ENCODE measurements at places on chromosomes 2 and 18.

DNA sequence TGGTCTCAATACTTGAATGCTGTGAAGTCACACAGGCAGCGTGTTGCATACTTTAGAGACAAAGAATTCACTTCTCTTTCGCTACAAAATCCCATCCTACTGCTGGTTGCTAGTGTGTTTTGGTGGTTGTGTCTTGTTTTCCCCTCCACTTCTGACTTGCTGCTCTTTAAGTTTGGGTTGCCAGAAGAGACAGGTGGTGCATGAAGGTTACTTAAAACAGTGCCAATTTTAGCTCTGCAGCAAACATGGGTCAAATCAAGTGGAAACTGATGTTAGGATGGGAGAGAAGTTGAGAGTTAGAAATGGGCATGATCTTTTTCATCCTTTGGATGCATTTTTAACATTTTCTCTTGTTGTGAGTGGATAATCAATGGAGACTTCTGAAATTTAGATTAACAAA is 136.2 kb upstream of the KCNH7 start:
- DNase-seq: no peak

DNA sequence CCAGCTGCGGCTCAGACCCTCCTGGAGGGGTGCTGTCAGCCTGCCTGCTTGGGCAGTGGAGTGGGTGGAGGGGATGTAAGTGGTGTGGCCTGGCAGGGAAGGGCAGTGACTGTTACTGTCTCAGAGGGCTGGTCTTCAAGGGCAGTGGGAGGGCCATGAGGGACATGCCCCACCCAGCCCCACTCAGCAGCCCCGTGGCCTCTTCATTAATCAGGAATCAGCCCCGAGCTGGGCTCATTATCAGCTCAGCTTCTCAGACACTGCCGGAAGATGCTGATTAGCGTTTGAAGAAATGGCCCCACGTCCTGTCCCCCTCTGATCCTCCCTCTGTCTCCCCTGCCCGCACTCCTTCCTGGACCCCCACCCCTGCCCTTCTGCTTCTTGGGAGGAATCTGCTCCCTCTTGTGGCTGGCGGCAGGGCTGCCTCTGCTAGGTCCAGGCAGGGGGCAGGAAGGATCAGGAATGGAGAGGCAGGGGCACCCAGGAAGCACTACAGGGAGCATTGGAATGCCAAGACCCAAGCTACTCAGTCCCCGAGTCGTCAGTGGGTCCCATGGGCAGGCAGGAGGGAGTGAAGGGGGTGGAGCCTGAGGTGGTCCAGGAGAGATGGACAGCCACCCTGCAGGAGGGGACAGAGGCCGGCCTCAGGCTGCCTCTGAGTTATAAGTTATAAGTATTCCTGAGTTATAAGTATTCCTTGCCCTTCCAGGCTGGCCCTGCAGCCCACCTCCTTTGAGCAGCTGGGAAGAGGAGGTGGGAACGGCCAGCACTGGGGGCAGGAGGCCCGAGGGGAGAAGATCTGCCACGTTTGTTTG is 7.0 kb downstream of the ASIC4 start:
- DNase-seq: no peak

- DNase-seq: no peak
Observed at GRCh38 chr2:36707050-36707449, 10.5 kb downstream of the VIT start.

GRCh38 chr18:42048158-42048557 is 93.1 kb downstream of the PIK3C3 start:
- no peak for DNase-seq

GRCh38 chr18:47846431-47846830 is 84.0 kb downstream of the SMAD2 start:
- DNase-seq: no peak

DNA sequence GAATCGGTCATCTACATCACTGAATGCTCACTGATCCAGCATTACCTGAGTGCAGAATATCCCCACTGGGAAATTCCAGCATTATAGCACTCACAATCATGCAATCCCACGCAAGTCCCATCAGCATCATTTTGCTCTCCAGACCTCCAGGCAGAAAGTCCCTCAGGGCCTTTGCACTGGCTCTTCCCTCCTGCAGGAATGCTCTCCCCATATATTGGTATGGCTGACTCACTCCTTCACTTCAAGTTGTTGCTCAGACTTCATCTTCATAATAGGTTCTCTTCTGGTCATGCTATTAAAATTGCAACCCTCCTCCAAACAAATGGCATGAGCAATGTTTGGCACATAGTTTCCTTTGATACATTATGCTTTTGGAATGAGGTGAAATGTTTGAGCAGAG is 64.7 kb upstream of the CELF4 start:
- DNase-seq: no peak
